ENCODE measurements at places on chromosomes 11 and 22. TPM values are rescaled to one million over a fixed set of nuclear protein-coding genes. Genes with fewer than 3 reads are reported as not detected.

YPEL1 gene
- 8.2 TPM for total RNA-seq

GRCh38 chr11:45906096-45906682 lies 882 bp downstream of the FREY1 start:
- peaks cover 2% of the 10 kb centered on the region for H3K27me3 ChIP-seq
- no peak for DNase-seq
- H3K36me3 ChIP-seq, result no peaks in the 10 kb centered on the region

GRCh38 chr11:43943931-43944751 lies 1.7 kb downstream of the C11orf96 start:
- peaks cover 6% of the 10 kb centered on the region for H3K27me3 ChIP-seq
- no peak for DNase-seq
- H3K36me3 ChIP-seq, result no peaks in the 10 kb centered on the region
- no peak overlapping the region for H3K27ac ChIP-seq
- H3K4me3 ChIP-seq, result peak overlapping the region; percentile 6

KCNC1 gene
- not detected for total RNA-seq

DNA sequence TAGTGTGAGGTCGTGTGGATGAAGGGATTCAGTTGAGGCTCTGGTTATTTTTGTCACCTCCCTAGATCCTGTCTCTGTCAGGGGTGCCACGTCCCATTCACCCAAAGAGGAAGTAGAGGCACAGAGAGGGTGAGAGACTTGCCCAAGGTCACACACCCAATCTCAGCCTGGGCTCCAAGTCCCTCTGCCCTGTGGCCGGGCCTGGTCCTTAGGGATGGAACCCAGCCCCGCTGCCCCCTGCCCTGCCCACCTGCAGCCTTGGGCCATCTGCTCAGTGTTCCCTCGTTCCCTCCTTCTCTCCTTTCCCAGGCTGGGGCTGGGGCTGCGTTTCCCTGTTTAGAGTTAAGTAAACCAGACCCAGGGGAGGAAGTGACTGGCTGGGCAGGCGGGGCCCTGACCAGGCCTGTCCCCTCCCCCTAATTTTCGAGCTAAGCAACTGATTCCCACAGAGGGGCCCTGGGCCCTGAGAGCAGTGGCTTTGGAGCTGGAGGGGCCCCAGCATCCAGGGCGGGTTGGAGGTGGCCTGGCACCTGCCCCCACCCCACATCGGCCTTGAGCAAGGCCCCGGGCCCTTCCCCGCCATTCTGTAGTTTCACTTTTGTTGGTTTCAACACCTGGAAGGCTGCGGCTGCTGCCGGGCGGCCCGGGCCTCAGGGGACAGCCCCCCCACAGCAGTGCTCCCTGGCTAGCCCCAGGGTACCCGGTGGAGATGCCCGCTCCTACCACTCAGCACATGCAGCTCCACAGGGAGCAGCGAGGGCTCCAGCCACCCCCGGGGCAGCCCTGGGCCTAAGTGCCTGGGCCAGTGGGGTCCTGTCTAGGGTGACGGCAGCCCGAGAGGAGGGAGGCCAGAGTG lies 1.5 kb downstream of the TCIRG1 start:
- peak overlapping the region; percentile 93 for H3K4me3 ChIP-seq
- peak; percentile 30 for DNase-seq
- H3K4me1 ChIP-seq, result peaks cover 4% of the 10 kb centered on the region
- peaks cover 34% of the 10 kb centered on the region for H3K36me3 ChIP-seq
- H3K27ac ChIP-seq, result peak overlapping the region; percentile 79

DNA sequence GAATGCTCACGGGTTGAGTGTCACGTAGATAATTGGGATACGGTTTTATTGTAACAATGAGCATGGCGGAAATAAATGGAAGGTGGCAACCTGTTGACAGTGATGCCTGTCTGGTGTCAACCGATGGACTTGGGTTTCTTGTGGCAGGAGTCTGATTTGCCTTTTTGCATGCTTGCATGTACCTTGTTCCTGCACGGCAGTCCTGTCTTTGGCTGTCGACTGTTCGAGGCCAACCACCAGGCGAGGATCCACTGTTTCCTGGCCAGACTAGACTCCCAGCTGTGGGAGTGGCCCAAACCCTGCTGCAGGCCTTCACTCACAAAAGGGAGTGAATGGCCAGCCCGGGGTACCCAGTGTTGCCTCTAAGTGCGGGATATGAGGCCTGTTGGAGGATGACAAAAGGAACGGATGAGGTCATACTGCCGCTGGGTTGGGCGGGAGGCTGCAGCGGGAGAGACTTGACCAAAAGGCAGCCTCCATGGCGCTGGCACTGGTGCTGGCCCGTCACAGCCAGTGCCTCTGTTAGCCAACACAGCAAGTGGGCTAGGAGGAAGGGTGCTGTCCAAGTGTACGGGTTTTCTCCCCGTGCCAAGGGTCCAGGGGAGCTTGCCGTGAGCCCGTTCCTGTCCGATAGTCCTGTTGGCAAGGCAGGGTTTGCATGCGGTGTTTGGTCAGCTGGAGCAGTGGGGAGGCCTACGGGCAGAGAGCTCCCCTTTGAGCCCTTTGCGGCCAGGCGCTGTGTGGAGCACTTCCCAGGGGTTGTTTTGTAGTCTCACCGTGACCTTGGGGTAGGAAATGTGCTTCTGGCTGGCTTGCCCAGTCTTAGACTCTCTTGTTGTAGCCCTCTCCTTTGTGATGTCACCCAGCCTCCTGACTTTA lies 974 bp downstream of the DGCR8 start:
- peaks cover 59% of the 10 kb centered on the region for H3K4me1 ChIP-seq
- peak overlapping the region; percentile 59 for H3K4me3 ChIP-seq
- H3K36me3 ChIP-seq, result peaks cover 10% of the 10 kb centered on the region
- H3K27ac ChIP-seq, result peak overlapping the region; percentile 60
- no peak for DNase-seq
- no peaks in the 10 kb centered on the region for H3K27me3 ChIP-seq

SYCE3 gene
- not detected for total RNA-seq

DNA sequence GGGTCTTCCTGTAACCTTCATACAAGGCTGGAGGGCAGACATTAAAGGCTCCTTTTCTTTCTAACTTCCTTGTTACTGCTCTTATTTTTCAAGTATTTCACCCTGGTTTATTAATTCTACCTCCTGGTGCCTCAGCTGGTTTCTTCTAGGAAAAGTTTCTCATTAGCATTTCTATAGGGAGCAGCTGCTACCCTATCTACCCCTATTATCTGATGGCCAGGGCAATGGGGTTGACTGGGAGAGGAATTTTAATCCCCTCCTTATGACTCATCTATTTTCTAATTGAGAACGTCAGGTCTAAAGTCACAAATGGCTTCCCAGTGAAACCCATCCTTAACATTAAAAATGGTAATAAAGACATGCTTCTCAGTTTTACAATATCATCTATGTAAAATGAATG lies 5.0 kb downstream of the MAP6 start:
- no peak overlapping the region for H3K27ac ChIP-seq
- no peak overlapping the region for H3K4me3 ChIP-seq
- DNase-seq, result no peak

DNA sequence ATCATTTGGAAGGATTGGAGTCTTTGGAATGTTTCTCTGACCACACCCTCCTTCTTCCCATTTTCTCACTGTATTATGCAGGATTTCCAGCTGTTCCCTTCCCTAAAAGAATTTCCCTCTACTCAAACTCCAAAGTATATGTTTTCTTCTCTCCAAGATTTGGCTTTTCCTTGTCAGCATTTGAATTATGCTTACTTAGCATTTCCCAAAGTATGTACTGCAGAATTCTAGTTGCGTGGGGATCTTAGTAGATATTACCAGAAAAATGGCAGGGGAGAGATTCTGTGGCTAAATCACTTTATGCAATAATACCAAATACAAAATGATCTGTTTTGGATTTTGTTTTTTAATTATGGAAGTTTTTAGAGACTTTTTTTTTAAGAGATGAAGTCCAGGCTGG lies 142.3 kb downstream of the OR4C45 start:
- H3K4me1 ChIP-seq, result no peaks in the 10 kb centered on the region
- H3K4me3 ChIP-seq, result no peak overlapping the region
- DNase-seq, result no peak
- H3K27me3 ChIP-seq, result no peaks in the 10 kb centered on the region
- H3K27ac ChIP-seq, result no peak overlapping the region

DNA sequence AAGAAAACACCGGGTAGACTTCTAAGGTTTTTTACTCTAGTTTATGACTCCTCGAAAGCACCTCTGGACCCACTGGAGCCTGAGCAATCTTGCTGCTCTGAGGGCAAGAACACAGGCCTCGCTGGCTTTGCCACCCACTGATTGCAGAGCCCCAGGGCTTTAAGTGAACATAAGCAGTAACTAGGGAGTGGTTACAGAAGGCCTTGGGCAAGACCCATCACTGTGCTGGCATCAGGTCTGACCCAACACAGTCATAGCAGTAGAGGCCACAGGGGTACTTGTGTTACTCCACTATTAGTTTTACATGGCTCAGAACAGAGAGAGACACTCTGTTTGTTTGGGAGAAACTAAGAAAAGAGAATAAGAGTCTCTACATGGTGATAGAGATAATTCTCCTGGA lies 684.5 kb downstream of the FAM181B start:
- DNase-seq, result no peak
- H3K4me3 ChIP-seq, result no peak overlapping the region
- no peak overlapping the region for H3K27ac ChIP-seq

ILK gene
- total RNA-seq, result 66.2 TPM

PC gene
- total RNA-seq, result 10.0 TPM

DNA sequence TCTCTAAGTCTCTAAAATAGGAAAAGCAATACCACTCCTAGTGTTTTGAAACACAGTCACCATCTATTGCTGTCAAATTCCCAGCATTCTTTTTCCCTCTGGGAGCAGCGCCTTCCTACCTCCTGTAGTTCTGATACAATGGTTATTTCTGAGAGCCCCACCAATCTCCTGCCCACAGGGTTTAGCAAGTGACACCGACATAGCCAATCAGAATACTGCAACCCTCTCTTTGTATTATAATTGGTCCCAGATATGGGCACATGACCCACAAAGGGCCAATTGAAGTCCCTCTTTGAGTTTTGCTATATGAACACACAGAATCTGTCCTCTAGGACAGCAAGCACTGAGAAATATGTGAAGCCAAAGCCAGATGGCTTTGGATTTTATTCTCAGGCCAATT lies 16.9 kb upstream of the ARHGAP42 start:
- H3K27me3 ChIP-seq, result no peaks in the 10 kb centered on the region
- no peak for DNase-seq
- no peaks in the 10 kb centered on the region for H3K4me1 ChIP-seq
- no peak overlapping the region for H3K4me3 ChIP-seq

DNA sequence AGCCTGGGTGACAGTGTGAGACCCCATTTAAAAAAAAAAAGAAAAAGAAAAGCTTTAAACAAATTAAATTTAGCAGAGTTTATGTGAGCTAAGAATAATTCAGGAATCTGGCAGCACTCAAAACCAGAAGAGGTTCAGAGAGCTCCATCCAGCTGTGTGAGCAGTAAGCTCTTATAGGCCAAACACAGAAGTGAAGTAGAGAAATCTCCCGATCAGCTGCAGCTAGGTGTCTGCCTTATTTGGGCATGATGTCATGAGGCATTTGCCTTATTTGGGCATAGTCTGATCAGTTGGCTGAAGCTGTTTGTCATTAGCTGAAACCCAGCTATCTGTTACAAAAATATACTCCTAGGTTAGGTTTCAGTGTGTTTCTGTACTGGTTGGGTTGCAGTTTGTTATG lies 8.2 kb downstream of the MS4A15 start:
- peaks cover 43% of the 10 kb centered on the region for H3K27me3 ChIP-seq
- H3K36me3 ChIP-seq, result no peaks in the 10 kb centered on the region
- H3K4me3 ChIP-seq, result no peak overlapping the region
- H3K27ac ChIP-seq, result no peak overlapping the region

LIPT2 gene
- total RNA-seq, result 8.9 TPM

SPI1 gene
- 3.4 TPM for total RNA-seq

GRCh38 chr22:49975543-49976389 lies 15.2 kb downstream of the PIM3 start:
- peaks cover 12% of the 10 kb centered on the region for H3K4me1 ChIP-seq
- no peaks in the 10 kb centered on the region for H3K36me3 ChIP-seq
- H3K4me3 ChIP-seq, result no peak overlapping the region
- no peaks in the 10 kb centered on the region for H3K27me3 ChIP-seq
- peak overlapping the region; percentile 63 for H3K27ac ChIP-seq

LMO1 gene
- total RNA-seq, result not detected

HRAS gene
- total RNA-seq, result 38.0 TPM

DNA sequence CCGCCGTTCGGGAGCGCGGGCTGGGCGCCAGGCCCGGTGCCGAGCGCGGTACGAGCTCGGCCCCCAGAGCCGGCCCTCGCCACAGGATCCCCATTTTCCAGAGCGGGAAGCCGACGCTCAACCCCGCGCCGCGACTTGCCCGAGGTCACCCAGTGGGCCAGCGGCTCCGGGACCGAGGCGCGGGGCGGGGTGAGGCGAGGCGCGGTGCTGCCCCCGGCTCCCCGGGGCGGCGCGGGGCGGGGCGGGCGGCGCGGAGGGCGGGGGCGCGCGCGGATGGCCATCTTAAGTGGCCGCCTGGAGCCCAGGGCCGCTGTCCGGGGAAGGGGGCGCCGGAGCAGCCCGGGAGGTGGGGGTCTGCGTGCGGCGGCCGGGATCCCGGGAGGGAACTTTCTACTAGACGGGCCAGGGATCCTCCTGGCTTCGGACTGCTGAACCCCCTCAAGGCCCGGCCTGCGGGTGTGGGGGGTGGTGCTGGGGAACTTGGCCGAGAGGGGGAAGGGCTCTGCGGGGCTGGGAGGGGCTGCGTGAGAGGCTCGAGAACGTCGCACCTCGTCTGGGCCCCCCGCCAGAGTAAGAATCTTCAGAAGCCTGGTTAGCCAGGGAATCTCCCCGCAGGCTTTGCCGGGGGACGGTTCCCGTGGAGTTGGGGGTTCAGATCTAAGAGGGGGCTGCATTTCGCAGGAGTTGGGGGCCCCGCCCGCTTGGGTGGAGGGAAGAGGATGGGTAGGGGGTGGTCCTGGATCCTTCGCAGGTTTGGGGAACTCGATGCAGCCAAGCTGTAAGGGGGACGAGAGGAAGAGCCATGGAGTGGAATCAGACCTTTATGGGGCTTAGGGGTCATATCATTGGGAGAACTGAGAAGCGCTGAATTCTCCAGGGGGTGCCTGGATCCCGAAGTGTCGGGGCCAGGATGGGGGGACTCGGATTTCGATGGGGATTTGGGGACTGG lies 678 bp upstream of the INPPL1 start:
- peak overlapping the region; percentile 92 for H3K4me3 ChIP-seq
- DNase-seq, result peak; percentile 53
- H3K4me1 ChIP-seq, result peaks cover 3% of the 10 kb centered on the region
- H3K36me3 ChIP-seq, result peaks cover 10% of the 10 kb centered on the region

OR52I1 gene
- not detected for total RNA-seq

DNA sequence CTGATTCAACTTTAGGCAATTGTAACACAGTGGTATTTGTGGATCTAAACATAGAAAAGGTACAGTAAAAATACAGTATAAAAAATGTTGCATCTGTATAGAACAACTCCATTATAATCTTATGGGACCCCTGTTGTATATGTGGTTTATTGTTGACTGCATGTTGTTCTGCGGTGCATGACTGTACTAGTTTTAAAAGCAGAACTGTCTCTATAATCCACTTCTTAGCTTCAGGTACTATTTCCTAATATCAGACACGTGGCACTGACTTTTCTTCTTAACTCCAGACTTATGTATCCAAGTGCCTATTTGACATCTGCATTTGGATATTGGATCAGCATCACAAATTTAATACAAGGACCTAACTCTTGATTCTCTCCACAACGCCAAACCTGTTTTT lies 41.1 kb downstream of the PACS1 start:
- H3K4me1 ChIP-seq, result peaks cover 62% of the 10 kb centered on the region
- H3K27ac ChIP-seq, result no peak overlapping the region
- peaks cover 4% of the 10 kb centered on the region for H3K36me3 ChIP-seq

All from T-cell (primary cell).